ENCODE measurements at places on chromosomes 7 and 10.

DNA sequence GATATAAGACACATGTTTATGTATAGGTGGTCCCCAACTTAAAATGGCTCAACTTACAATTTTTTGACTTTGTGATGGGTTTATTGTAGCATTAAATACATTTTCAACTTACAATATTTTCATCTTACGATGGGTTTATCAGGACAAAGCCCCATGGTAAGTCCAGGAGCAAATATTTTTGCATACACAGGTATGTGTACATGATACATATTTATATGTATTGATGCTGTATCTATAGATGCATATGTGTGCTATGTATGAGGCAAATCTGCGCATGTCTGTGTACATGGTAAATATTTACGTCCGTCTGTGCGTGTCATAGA, 664 bp upstream of the UBE3C start:
- no peak for DNase-seq

GRCh38 chr7:23211589-23211988, 29.7 kb downstream of the NUP42 start:
- no peak for DNase-seq

DNA sequence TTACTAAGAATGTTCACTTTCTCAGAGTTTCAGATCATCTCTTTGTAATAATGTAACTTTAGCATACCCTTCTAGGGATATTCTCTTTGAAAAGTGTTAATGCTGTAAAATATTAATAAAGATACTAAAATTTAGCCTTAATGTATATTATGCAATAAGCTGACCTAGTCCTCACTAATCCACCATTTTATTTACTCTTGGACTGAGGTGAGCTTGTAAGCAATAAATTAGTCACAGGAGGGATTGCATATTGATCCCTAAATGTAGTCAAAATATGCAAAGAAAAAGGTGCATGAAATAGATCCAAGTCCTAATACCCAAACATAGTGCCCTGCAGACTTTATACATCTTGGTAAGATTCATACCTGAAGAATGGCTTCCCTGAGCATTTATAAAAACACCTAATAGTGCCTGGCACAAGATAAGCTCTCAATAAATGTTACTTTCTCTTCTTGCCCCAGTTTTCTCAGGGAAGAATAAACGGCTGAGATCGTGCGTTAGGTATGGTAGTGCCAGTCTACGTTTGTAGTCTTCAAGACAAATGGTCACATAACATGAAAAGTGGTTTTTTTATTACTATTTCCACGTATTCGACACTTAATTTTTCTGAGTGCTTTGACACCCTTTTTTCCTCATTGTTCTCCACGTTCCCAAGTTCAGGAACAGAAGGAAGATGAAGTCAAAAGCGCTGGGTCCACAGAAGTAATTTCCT, 14.3 kb downstream of the INSIG1 start:
- DNase-seq: no peak

GRCh38 chr7:1407892-1408291, 51.4 kb downstream of the MICALL2 start:
- no peak for DNase-seq

GRCh38 chr7:109696723-109697122, 1127.0 kb downstream of the DNAJB9 start:
- no peak for DNase-seq

GRCh38 chr10:59362959-59363381, 621 bp upstream of the FAM13C start:
- DNase-seq: peak; percentile 25

GRCh38 chr10:46555366-46555712, 1.1 kb downstream of the GPRIN2 start:
- DNase-seq: no peak

GRCh38 chr10:127035827-127036226, 130.6 kb downstream of the DOCK1 start:
- DNase-seq: no peak

- peak; percentile 75 for DNase-seq
Observed at GRCh38 chr7:34133356-34133982, 228.1 kb downstream of the BMPER start.

GRCh38 chr10:72034761-72035160, 53.6 kb downstream of the SPOCK2 start:
- no peak for DNase-seq

DNA sequence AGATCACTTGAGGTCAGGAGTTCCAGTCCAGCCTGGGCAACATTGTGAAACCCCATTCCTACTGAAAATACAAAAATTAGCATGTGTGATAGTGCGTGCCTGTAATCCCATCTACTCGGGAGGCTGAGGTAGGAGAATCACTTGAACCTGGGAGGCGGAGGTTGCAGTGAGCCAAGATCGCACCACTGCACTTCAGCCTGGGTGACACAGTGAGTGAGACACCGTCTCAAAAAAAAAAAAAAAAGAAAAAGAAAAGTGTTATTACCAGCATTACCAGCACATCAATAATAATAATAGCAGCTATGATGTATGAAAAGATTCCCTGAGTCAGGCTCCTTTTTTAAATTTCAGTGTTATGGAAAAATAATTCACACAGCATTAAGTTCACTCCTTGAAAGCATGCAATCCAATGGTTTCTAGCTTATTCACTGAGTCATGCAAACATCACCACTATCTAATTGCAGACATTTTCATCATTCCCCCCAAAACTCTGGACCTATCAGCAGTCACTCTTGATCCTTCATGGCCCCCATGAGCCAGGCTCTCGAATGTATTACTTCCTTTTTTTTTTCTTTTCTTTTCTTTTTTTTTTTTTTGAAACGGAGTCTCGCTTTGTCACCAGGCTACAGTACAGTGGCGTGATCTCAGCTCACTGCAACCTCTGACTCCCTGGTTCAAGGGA, 228.4 kb downstream of the FANK1 start:
- no peak for DNase-seq

DNA sequence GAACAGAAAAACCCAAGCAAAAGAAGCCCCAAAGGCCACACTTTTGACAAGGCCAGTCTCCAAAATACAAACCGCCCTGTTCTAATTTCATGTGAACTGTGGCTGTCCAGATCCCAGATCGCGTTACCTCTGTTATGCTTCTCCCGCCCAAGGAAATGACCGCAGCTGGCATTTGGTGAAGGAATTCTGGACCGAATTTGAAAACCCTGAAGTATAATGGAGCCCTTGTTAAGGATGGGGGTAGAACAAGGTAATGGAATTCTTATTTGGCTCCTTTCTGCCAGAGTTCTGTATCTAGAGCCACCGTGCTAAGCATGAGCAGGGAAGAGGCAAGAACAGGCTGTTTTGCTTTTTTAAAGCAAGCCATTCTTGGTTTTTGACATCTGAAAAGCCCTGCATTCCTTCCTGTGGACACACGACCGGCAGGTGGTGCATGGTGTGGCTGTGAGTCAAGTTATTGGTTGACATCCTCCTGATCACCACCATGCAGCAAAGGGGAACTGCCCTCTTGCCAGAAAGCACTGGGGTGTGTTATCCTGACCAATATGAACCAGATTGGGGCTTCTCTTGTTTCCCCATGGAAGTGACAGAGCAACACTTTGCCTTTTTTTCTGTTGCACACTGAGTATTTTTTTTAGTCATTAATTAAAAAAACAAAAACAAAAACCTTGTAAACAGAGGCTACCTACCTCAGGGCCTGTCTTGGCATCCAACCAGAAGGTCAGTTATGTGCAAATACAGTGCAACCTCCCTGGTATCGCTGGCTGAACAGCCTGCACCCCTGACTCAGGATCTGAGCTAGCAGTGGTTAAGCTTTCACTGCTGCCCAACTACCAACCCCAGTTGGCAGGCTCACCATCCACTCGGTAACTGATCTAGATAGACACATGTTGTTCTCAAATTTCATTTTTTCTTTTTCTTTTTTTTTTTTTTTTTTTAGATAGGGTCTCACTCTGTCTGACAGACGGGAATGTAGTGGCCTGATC, 14.2 kb downstream of the UCMA start:
- DNase-seq: no peak

GRCh38 chr7:140564643-140565042, 76.0 kb downstream of the DENND2A start:
- no peak for DNase-seq

GRCh38 chr10:58824396-58824795, 311.7 kb downstream of the BICC1 start:
- DNase-seq: no peak

DNA sequence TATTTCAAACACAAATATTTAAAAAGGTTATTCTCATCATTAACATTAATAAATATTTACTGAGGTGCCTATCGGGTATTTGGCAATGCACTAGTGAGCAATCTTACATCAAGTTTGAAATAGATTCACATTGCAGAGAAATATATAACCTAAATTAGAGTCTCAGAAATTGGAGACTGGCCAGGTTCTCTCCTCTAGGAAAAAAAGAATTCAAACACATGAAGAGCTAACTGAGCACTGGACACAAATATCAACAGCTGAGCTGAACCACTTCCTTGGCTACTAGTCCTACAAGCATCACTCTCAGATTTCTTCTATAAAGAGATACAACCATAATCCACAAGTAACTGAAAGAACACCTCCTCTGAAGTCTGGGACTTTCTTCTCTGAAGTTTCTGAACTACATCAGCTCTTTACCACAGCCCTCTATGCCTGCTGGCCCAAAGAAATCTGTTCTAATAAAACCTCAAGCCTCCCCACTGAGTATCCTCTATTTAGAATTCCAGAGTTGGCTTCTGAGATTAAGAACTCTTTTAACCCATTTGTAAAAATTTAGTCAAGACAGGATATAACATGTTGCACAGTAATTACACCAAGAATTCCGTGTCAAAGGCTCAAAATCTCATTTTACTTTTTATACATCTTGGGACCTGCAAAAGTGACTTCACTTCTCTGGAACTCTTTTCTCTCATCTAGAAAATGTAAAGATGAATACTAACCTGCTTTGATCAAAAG, 45.2 kb downstream of the MTERF1 start:
- no peak for DNase-seq

DNA sequence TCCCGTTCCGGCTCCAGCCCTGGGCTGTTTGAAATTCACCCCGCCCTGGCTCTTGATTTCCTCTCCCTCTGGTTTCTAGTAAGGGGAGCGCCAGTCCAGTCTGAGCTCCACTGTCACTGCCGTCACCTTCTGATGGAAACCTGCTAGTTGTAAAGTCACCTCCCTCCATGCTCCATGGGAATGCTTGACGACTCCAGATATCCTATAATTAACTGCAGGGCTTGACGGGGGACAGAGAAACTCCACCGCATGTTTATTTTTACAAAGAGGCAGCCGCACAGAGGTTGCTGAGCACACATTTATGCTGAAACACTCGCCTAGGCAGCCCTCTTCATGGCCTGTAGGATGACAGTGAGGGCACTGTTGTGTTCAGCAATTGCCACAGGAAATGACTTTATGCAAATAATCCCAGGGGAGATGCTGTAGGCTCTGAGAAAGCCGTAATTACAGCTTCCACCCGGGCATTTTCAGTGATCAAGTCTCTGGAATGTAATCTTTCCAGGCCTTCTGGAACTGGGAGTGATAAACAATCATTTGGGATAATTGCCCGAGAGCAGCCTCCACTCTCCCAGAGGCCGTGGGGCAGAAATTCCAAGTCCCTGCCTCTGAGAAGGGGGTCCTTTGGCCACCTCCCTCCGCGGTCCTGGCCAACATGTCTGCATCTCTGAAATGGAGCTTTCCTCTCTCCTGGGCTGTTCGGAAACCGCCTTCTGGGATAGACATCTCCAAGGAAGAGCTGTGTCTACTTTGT, 300.5 kb downstream of the KLF6 start:
- peak; percentile 26 for DNase-seq

GRCh38 chr7:26658389-26659084, 205.9 kb downstream of the SKAP2 start:
- DNase-seq: no peak

GRCh38 chr10:28179006-28179742, 123.7 kb downstream of the MPP7 start:
- DNase-seq: peak; percentile 28

GRCh38 chr10:49180444-49180860, 7.7 kb downstream of the TMEM273 start:
- no peak for DNase-seq

- DNase-seq: no peak
Observed at GRCh38 chr7:98555403-98555802, 61.7 kb upstream of the NPTX2 start.

DNA sequence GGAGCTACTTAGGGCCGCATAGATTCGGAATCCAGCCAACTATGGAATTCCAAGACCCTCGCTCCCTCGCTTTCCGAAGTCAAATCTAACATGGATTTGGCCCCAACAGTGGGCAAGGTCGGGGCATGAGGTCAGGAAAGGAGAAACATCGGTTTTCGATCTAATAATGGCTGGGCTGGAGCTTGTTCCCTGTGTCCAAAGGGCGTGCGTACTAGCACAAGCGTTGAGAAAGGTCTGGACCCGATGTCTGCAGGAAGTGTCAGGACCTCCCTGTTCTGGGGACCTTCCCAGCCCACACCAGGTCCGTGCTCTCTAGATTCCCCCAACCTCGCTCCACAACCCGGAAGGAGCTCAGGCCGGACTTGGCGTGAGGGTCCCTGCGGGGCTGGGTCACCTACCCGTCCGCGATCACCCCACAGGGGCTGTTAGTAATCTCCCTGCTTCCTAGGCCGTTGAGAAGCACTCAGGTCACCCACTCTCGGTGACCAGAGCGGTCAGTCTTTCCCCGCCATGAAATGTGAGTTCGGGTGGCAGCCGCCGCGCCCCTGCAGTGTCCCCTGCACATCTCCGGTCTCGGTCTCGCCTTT, 4.8 kb downstream of the FEZF1 start:
- DNase-seq: no peak

DNA sequence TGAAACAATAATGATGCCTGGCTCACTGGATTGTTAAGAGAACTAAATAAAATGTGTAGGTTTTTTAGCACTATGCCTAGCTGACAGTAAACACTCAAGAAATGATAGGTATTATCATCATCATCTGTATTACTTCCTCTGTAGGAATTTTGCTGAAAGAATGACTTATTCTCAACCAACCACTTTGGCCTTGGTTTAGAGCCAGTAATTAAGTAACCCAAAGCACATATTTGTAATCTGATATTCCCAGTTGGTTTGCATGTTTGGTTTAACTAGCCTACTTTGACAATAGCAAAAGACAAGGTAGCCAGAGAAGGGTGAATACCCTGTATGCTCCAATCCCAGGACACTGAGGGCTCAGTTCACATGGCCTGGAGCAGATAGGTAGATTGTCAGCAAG, 34.4 kb downstream of the BCAP29 start:
- peak; percentile 44 for DNase-seq

- no peak for DNase-seq
Observed at GRCh38 chr7:706721-707120, 19.8 kb upstream of the DNAAF5 start.

- DNase-seq: no peak
Observed at GRCh38 chr7:138374119-138374693, 85.9 kb upstream of the TRIM24 start.

- no peak for DNase-seq
Observed at GRCh38 chr10:96995851-96996250, 163.8 kb downstream of the LCOR start.

DNA sequence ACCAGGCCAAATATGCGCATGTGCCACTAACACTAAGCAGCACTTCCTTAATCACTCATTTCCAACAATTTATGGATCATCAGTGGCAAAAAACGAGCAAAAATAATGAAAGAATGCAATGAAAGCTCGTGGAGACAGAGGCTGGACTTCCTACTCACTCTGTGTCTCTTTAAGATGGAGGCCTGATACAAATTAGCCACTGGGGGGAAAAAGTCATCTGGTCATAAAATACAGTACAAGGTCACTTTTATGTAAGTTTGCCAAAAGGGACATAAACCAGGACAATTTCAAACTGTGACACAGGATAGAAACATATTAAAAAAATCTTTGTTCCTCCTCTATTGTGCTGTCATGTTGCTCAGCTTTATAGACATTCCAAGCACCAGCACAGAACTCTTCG, 101.7 kb downstream of the LMBR1 start:
- no peak for DNase-seq
